Amniotic stem cell (primary cell): ENCODE measurements at places on chromosomes 11 and 22.

DNA sequence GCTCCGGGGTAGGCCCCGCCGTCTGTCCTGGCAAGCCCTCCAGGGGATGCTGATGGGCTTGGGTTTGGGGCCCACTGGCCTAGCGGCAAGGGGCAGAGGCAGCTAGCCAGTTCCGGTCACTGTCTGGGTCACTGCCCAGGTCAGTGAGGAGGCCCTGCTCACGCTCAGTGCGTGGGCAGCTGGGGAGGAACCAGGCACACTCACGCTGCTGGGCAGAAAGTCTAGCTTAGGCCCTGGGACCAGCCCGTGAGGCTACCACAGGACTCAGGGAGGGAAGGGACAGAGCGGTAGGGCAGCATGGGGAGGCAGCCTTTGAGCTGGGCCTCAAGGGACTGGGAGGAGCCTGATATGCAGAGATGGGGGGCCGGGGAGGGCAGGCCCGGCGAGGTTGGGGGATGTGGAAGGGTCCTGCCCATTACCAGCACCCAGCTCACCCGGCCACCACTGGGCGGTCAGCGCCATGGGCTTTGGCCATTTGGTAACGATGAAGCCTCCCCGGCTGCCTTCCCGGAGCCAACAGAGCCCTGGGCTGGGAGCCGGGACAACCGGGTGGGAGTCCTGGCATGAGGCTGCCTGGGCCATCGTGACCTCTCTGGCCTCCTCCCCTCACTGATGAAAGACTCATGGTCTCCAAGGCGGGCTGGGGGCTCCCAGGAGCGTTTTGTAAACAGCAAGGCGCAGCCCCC, 14.2 kb downstream of the SHISAL1 start:
- no peak for DNase-seq

GRCh38 chr11:1308743-1309497, 512 bp downstream of the TOLLIP start:
- no peak for DNase-seq

DNA sequence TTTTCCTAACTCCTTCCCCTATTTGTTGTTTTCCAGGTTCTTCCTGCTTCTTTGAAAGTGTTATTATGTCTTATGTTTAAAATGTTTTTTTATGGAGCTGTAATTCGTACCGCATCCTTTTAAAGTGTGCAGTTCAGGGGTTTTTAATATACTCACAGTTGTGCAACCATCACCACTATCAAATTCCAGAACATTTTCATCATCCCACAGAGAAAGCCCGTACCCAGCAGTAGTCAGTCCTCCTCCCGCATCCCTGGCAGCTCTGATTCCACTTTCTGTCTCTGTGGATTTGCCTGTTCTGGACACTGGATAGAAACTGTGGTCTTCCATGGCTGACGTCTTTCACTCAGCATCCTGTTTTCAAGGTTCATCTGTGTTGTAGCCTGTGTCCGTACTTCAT, 73.7 kb downstream of the JAM3 start:
- DNase-seq: no peak

GRCh38 chr22:49628391-49629260, 199.0 kb downstream of the BRD1 start:
- no peak for DNase-seq

DNA sequence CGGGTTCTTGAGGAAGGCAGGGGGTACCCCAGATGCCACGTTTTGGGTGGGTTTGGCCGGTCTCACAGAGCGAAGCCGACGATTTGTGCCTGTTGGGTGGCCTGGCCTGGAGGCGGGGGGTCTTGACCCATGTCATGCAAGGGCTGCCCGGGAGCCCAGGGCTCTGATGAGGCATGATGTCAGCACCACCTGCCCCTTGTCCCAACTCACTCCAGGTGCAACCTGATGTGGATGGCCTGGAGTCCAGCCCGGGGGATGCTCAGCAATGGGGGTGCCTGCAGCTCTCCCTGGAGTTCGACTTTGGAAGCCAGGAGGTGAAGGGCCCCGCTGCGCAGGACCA, 851 bp downstream of the SYT8 start:
- no peak for DNase-seq

- DNase-seq: no peak
These were observed 80.1 kb downstream of the PACS1 start for GRCh38 chr11:66150140-66150539.

DNA sequence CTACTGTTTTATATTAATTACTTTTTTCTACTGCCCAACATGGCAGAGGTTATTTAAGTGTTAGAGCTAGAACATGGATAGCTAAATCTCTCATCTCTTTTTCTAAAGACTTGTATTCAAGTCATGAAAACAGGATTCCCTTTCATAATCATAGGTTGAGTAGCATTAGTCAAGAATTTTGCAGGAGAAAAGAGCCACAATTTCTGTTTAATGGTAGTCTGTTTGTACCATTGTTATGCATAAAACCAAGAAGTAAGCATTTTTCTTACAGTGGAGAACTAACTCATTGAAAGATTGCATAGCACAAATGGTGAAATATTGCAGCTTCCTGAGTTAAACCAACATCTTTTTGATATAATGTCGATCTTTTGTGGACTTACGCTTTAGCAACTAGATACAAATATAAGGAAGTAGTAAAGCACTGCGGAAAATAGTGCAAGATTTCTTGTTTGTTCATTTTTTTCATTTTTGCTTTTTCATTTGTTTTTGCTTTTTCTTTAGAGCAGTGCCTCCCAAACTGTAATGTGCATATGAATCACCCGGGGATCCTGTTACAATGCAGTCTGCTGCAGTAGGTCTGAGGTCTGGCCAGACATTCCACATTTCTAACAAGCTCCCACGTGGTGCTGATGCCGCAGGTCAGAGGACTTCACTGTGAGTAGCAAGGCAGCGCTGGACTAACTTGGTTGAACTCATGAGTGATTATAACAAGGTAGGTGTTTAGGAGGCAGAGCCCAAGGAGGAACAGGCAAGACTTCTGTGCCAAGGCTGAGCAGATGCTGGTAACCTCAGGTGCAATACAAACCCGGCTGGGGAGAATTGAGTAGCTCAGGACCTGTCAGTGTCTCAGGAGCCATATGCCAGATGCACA, 4.6 kb downstream of the ETS1 start:
- peak; percentile 82 for DNase-seq

DNA sequence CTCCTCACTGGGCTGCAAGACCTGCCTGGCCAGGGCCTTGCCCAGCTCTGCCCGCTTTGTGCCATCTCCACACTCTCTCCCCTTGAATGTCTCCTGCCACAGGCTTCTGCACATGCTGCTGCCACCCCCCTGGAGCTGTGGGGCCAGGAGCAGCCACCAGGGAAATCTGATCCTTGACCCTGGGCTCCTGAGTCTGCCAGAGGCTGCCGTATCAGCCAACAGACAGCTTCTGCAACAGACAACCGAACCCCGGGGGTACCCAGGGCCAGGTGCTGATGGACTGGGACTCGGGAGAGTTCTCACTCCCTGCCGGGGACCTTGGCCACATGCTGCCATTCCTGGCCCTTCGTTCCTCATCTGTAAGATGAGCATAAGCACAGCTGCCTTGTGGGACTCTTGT, 3.3 kb upstream of the PPARA start:
- no peak for DNase-seq

DNA sequence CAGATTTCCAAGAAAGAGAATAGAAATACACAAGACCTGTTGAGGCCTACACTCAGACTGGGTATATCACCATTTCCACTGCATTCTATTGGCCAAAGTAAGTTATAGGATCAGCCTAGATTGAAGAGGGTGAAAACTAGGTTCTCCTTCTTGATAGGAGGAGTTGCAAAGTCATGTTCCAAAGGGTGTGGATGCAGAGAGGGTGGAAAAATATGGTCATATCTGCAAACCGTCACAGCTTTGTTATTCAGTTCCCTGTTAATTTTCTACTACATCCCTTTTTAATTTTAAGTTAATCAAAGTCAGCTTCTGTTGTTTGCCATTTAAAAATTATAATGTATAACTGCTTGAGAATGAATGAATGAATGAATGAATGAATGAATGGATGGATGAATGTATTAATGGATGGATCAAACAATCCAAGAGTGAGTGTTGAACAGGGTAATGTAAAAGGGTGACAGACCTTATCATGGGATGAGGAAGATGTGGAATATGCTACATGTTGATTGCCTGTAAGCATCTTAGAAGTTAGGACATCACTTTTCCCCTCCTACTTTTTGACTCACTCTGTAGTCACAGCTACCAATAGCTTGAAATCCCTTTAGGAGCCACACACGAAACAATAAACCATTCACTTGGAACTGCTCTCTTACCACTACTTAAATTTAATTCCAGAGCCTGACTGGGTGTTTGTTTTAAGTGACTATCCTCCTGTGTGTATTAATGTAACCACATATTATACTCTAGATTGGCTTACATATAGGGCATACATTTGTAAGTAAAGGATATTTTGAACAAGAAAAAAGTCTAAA, 121.5 kb downstream of the CCDC34 start:
- peak; percentile 3 for DNase-seq

DNA sequence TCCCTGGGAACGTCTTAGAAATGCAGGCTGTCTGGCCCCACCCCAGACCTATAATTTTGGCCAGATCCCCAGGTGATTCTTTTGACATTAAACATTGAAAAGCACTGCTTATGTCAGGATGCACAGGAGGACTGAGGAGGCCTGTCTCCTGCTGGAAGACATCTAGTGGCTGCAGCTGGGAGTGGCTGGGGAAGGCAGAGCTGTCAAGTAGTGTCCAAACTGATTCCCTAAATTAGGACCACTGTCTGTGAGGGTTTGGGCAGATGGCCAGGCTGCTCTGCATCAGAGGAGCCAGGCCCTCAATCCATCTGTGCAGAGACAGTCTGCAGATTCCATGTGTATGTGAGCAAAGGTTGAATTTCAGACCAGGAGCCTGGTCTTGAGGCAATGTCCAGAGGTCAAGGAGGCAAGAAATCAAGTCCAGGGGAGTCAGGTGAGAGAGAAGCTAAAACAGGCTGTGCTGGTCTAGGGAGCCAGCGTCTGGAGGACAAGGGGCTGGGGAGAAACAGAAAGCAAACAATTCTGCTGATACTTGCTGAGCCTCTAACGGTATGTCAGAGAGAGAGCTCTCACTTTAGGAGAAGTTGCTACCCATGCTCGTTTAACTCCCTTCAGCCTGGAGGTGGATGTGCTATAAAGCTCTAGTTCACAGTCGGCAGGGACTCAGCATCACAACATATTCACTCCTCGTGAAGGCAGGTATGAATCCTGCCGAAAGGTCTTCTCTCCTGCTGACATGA, 15.3 kb upstream of the SYTL2 start:
- no peak for DNase-seq

GRCh38 chr11:12200279-12200990, 90.0 kb downstream of the MICAL2 start:
- peak; percentile 80 for DNase-seq

- no peak for DNase-seq
These were observed 12.3 kb downstream of the CBX6 start for GRCh38 chr22:38859581-38860282.

- no peak for DNase-seq
These were observed 66.0 kb upstream of the HORMAD2 start for GRCh38 chr22:30014244-30014643.

DNA sequence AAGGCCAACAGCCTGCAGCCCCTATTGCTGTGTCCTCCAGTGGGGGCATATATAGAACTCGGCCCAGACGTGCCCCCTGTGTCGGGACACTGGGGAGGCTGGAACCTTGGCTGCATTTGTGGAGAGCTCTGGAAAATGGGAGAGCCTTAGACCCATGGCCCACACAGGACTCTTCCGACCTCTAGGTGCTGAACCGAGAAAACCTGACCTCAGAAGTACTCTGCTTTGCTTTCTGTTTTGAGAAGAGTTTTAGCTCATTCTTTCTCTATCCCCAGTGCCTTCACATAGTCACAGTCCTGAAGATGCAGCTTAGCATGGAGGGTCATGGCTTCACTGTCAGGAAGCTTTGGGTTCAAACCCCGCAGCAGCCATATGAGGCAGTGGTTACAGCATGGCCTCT, 271.8 kb upstream of the B3GAT1 start:
- DNase-seq: no peak

DNA sequence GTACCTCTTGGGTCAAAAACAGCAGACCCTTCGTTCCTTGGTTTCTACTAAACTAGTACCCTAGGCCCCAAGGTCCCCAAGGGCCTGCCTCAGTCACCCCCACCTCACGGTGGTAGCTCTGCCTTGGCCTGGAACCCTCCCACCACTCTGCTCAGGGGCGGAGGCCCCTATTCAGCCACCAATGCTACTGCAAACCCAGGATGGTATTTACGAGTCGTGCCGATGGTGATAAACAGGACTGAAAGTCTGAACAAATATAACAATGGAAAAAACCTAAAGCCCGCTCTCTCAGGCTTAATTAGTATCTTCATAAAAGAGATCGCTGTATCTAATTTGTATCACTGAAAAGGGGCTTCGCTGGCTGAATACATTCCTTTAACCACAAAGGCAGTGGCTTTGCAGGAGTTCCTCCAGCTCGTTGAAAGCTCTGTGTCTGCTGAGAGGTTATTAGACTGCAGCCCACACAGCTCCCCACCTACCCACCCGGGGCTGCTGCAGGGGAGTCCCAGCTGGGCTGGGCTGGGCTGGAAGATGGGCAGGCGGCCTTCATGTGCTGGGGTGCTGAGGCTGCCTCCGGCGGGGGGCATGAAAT, 15.2 kb downstream of the SHISAL1 start:
- DNase-seq: no peak

DNA sequence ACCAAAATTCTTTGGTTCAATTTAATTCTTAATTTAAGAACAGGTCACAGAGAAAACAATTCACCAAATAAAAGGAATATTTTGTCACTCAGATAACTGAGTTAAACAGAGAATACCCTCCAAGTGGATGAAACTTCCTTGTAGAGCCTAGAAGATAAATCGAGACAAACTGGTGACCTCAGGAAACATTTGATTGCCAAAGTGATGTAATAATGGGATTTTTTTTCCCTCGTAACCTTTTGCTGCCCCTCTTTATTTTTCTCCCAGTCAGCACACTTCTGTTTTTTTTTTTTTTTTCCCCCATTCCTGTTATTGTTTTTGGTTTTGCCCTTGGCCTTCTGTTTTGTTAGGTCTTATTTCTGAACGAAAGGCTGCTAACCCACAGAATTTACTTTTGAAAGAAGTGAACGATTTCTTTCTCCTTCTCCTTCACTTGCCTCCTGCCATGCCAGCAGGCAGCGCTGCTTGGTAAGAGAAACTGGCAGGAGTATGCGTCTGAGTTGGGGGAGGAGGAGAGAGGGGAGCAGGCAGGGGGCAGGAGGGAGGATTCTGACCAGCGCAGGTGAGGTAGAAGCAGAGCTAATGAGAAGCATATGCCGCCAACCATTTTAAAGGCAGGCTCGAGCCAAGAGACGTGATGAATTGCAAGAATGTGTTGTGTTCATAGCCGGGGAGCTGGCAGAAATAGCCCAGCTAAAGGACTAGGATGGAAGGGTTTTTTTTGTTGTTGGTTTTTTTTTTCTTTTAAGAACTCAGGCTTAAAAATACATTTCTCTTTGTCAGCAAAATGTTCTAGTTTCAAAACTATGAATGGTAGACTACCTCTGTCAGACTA, 121.9 kb upstream of the MTMR2 start:
- DNase-seq: no peak
